ENCODE measurements at places on chromosomes 7 and 10. TPM values are rescaled to one million over a fixed set of nuclear protein-coding genes. Genes with fewer than 3 reads are reported as not detected.

Gene ZNF485
- 3.5 TPM for total RNA-seq

Gene SPDYE9
- not detected for total RNA-seq

Gene MNX1
- total RNA-seq = 14.9 TPM

Gene PNLIPRP2
- total RNA-seq = 1.2 TPM

Gene CCDC172
- not detected for total RNA-seq

Gene ZSCAN25
- 25.4 TPM for total RNA-seq

Gene ZSCAN21
- total RNA-seq = 11.9 TPM

Gene TACC2
- 71.2 TPM for total RNA-seq

Gene IFIT3
- 9.4 TPM for total RNA-seq

Gene DDX50
- 44.2 TPM for total RNA-seq

Gene IFT22
- total RNA-seq = 48.1 TPM

DNA sequence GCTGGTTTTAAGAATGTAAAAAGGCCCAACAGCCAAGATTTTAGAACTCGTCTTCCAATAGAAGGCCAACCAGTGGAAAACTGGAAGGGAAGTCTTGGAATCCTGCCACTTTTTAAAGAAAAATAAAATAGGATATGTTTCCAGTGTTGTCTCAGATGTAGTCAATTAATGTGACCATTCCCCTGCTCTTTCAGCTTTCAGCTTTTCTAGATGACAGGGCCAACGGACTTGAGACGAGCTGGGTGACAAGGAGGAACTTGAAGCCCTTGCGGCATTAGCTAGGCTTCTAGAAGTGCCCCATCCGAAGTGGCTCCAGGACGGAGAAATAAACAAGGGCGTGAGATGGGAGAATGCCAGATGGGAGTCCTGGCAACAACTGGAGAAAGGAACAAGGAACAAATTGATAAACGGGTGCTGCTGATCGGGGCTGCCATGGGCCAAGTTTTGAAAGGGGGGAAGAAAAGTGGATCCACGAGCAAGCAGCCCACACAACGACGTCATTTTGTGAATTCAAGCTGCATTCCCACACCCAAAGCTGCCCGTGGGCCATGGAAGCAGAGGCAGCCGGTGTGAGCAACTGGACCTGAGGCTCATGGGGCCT is 42.3 kb downstream of the CTBP2 start:
- H3K4me1 ChIP-seq = peaks cover 39% of the 10 kb centered on the region
- H3K36me3 ChIP-seq = peaks cover 12% of the 10 kb centered on the region

DNA sequence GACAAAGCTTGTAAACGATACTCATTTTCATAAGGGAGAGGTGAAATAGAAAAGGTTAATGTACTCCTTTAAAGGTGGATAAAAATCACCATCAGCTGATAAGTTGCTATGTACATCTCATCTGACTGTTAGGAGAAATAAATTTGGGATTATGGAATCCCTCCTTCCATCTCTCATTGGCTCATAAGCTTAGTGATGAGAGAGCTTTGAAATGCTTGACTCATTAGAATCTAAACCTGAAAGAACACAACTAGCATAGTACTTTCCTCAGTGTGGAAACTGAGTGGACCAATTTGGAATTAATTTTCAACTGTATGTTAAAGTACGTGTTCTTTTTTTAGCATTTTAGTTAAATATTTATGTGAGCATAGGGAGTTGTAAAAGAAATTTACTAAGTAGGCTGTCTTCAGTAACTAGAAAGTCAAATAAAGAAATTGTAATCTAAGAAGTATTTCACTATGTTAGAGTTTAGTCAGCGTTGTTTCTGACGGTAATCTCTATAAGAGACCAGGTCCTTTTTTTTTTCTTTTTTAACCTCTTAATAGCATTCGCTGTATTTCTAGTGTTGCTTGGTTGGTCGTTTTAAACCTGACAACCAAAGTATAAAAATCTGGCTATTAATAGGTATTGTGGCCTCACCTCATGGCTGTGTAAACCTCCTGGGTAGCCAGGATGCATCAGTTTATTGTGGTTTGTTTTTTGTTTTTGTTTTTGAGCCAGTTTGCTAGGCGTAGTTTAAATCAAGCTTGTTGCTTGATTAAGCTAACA is 34.4 kb downstream of the FHIP2A start:
- no peak overlapping the region for H3K27ac ChIP-seq
- no peaks in the 10 kb centered on the region for H3K4me1 ChIP-seq
- DNase-seq = no peak
- no peaks in the 10 kb centered on the region for H3K27me3 ChIP-seq
- H3K4me3 ChIP-seq = no peak overlapping the region

DNA sequence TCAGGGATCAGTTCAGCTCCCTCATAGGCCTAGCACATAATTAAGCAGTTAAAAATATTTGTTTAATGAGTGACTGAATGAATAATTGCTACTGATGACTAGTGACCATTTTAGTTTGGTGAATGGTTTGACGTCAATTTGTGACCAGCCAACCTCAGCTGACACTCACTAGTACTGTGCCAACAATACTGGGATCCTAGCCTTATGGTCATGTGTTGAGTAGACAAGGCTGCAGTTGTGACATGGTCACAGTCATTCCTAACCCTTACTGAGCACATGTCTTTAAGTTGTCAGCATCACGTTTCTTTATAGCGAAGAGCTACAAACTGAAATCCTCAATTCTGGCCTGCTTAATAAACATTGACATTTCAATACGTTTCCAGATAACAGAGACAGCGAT is 86.9 kb upstream of the SLC26A5 start:
- H3K4me1 ChIP-seq = no peaks in the 10 kb centered on the region
- no peak overlapping the region for H3K4me3 ChIP-seq
- no peaks in the 10 kb centered on the region for H3K27me3 ChIP-seq
- no peak for DNase-seq
- H3K36me3 ChIP-seq = no peaks in the 10 kb centered on the region

GRCh38 chr10:2300231-2300630 is 562.9 kb upstream of the ADARB2 start:
- no peak overlapping the region for H3K27ac ChIP-seq
- DNase-seq = no peak
- H3K4me3 ChIP-seq = no peak overlapping the region
- H3K36me3 ChIP-seq = no peaks in the 10 kb centered on the region
- no peaks in the 10 kb centered on the region for H3K27me3 ChIP-seq

- H3K36me3 ChIP-seq = no peaks in the 10 kb centered on the region
- H3K27me3 ChIP-seq = no peaks in the 10 kb centered on the region
- no peak overlapping the region for H3K4me3 ChIP-seq
- no peak for DNase-seq
These were observed 14.2 kb upstream of the POR start for GRCh38 chr7:75900617-75901315.

DNA sequence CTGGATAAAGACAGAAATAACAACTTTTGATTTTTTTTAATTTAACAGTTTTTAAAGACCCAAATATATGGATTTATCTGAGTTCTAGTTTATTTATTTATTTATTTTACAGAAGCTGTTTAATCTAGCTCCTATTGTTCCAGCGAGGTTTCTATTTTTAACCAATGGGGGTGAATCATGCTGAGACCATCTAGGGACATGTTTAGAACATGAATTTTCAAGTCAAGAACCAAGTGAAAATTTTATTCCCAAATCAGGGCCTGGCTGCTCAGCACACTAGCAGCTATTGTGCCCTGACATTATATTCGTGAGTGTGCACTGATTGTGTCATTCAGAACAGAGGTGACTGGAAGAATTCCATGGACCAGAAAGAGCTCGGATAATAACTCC is 24.6 kb upstream of the MPP7 start:
- no peaks in the 10 kb centered on the region for H3K27me3 ChIP-seq
- peaks cover 16% of the 10 kb centered on the region for H3K4me1 ChIP-seq
- no peaks in the 10 kb centered on the region for H3K36me3 ChIP-seq
- H3K27ac ChIP-seq = no peak overlapping the region
- no peak for DNase-seq

- H3K27me3 ChIP-seq = no peaks in the 10 kb centered on the region
- H3K4me3 ChIP-seq = no peak overlapping the region
- H3K27ac ChIP-seq = no peak overlapping the region
- no peaks in the 10 kb centered on the region for H3K4me1 ChIP-seq
These were observed 51.4 kb upstream of the ANLN start for GRCh38 chr7:36338256-36338655.

DNA sequence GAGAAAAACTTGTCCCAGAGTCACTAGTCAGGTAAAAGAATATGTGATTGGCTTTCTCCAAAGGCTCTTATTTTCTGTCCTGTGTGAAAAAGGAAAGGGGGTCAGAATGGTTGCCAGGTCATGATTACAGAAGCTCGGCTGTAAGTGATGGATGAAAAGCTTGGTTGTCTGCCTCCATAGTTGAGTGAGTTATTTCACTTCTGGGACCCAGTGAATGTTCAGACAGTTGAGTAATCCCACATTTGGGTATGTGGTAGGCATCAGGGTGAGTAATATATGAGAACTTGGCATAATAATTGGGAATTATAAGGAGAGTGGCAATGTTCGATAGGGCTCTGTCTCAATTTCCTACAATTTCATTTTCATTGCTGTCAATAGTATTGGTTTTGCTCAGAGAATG is 72.5 kb downstream of the BBS9 start:
- H3K27ac ChIP-seq = no peak overlapping the region
- DNase-seq = no peak

GRCh38 chr10:101282947-101283346 is 53.7 kb upstream of the LBX1 start:
- H3K4me3 ChIP-seq = no peak overlapping the region
- DNase-seq = no peak
- H3K27me3 ChIP-seq = peaks cover 70% of the 10 kb centered on the region
- no peaks in the 10 kb centered on the region for H3K36me3 ChIP-seq
- peaks cover 21% of the 10 kb centered on the region for H3K4me1 ChIP-seq

DNA sequence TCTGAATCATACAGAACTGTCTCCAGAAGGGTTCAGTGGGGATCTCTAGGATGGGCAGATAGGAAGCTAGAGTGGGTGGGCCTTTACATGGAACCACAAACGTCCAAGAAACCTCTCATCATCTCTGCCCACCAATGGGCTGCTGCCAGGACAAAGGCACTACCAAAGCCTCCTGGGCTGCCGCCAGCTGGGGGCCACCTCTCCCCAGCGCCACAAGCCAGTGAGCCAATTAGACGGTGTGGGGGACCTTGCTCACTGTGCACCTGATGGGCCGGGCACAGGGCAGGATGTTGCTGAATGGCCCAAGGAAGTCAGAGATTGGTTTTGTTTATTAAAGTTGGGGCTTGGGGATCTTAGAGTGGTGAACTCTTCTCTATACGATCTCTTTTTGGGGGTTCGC is 242.1 kb downstream of the MGMT start:
- no peak overlapping the region for H3K27ac ChIP-seq
- DNase-seq = no peak
- no peak overlapping the region for H3K4me3 ChIP-seq
- peaks cover 10% of the 10 kb centered on the region for H3K4me1 ChIP-seq
- peaks cover under 1% of the 10 kb centered on the region for H3K27me3 ChIP-seq
- peaks cover 12% of the 10 kb centered on the region for H3K36me3 ChIP-seq

- H3K4me1 ChIP-seq = peaks cover 6% of the 10 kb centered on the region
- no peaks in the 10 kb centered on the region for H3K36me3 ChIP-seq
- H3K4me3 ChIP-seq = no peak overlapping the region
- peaks cover 20% of the 10 kb centered on the region for H3K27me3 ChIP-seq
- no peak for DNase-seq
These were observed 13.3 kb upstream of the AGK start for GRCh38 chr7:141537906-141538305.

DNA sequence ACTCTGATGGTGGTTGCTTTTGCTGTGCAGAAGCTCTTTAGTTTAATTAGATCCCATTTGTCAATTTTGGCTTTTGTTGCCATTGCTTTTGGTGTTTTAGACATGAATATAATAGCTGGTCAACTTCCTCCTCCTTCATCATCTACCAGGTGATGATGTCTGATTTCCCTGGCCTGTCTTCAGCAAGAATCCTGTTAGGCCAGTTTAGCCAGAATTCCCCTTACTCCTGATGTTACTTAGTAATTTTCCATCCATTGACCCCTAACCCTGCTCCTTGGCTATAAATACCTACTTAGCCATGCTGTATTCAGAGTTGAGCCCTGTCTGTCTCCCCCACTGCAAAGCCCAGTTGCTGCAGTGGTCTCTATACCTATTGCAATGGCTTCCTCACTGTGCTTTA is 91.4 kb downstream of the ZNF777 start:
- DNase-seq = no peak
- peak overlapping the region; percentile 58 for H3K27ac ChIP-seq
- peaks cover 10% of the 10 kb centered on the region for H3K27me3 ChIP-seq

DNA sequence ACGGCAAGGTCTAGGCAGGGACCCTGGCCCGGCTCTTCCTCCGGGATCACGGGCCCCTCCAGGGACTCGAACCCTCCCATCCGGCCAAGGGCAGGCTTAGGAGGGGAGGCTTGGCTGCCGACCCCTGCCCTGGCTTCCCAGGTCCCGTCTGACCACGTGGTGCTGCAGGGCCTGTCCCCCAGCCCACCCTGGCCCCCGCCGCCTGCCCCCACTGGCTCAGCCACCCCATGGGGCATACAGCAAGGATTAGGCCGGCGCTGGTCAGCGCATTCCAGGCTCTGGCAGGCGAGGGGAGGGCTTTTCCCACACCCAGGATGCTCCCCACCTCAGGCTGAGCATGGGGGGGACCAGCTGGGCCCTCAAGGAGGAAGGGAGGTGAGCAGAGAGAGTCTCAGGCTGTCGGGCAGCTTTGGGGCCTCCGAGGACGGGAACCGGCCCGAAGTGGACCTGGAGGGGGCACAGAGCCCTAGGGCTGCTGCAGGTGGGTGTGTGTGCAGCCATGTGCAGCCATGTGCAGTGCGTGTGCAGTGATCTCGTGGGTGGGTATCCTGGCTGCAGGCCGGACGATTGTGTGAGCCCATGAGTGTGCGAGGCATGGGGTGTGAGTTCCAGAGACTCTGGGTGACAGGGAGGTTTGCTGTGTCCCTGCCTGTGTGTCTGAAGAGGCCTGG is 713 bp upstream of the GRIFIN start:
- DNase-seq = no peak
- peaks cover 9% of the 10 kb centered on the region for H3K4me1 ChIP-seq
- H3K36me3 ChIP-seq = no peaks in the 10 kb centered on the region
- H3K4me3 ChIP-seq = no peak overlapping the region
- no peak overlapping the region for H3K27ac ChIP-seq
- H3K27me3 ChIP-seq = no peaks in the 10 kb centered on the region

DNA sequence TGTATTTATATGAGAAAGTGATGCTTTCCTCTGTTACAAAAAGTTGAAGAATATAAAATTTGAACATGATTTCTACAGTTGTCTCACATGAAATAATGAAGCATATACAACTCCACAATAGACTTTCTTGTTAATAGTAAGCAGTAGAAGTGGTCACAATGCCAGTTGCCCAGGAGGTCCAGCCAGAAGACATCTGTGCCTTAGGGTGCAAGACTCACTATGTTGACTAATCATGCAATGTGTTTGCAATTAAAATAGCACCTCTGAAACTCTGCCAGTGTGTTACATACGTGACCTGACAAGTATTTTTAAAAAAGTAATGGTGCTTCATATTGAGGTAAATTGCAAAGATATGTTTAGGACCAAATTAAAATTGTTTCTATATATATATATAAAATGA is 547.2 kb downstream of the ETV1 start:
- H3K36me3 ChIP-seq = no peaks in the 10 kb centered on the region
- H3K27me3 ChIP-seq = no peaks in the 10 kb centered on the region
- DNase-seq = no peak
